ENCODE measurements at places on chromosomes 1 and 21. TPM values are rescaled to one million over a fixed set of nuclear protein-coding genes. Genes with fewer than 3 reads are reported as not detected.

Gene ZNF683
- total RNA-seq: not detected

Gene CGN
- total RNA-seq: 1.1 TPM

Gene COL8A2
- 0.14 TPM for total RNA-seq

Gene SVBP
- total RNA-seq: 15.0 TPM

Gene RBM11
- not detected for total RNA-seq

Gene KRTAP11-1
- total RNA-seq: not detected

Gene LPAR3
- 0.62 TPM for total RNA-seq

Gene AMIGO1
- total RNA-seq: 1.1 TPM

Gene SLC6A17
- total RNA-seq: 6.0 TPM

Gene S100A7A
- total RNA-seq: not detected

Gene FCGR1A
- not detected for total RNA-seq

Gene SPATA17
- 2.8 TPM for total RNA-seq
